Substantia nigra (tissue), 51 donors: ENCODE measurements at places on chromosomes 4 and X.

GRCh38 chrX:84248226-84248625, 60.2 kb upstream of the RPS6KA6 start:
- DNase-seq: no peak

DNA sequence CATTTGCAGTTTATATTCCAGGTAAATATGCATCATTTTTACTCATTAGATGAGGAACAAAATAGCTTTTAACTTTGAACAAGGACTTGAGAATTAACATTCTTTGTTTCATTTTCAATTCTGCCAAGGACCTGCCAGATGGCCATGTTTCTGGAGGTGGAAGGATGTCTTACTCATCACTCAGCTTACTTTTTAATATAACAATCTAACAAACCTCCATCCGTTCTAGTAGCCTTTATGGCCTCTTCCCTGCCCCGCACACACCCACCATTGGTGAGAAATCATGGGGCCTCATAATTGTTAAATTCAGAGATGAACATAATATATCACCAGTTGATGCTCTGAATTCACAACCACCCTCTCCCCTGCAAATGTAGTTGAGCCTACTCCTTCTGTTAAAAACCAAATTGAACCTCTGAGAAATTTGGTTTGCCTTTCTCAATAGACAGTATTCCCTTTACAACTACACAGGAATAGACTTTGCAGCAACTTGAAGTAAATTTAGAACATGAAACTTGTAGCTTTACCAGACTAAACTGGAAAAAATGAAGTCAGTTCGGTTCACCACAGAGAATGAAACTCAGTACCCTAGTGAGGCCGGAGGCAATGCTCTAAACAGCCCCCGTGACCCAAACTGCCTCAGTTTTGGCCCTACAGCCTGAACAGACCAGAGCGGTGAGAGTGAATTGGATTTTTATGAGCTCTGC, 50.1 kb upstream of the ACSL4 start:
- no peak for DNase-seq

GRCh38 chrX:137313627-137314026, 252.3 kb upstream of the ZIC3 start:
- DNase-seq: no peak

GRCh38 chr4:56902703-56903102, 5.0 kb upstream of the REST start:
- DNase-seq: no peak

GRCh38 chr4:181971411-181971810, 271.8 kb upstream of the TENM3 start:
- DNase-seq: no peak

- no peak for DNase-seq
Measured at GRCh38 chr4:67928546-67928945, 34.7 kb downstream of the TMPRSS11A start.

- DNase-seq: no peak
Measured at GRCh38 chrX:1592470-1593142, 1.2 kb downstream of the AKAP17A start.

GRCh38 chrX:104428231-104428630, 137.8 kb upstream of the IL1RAPL2 start:
- DNase-seq: no peak

DNA sequence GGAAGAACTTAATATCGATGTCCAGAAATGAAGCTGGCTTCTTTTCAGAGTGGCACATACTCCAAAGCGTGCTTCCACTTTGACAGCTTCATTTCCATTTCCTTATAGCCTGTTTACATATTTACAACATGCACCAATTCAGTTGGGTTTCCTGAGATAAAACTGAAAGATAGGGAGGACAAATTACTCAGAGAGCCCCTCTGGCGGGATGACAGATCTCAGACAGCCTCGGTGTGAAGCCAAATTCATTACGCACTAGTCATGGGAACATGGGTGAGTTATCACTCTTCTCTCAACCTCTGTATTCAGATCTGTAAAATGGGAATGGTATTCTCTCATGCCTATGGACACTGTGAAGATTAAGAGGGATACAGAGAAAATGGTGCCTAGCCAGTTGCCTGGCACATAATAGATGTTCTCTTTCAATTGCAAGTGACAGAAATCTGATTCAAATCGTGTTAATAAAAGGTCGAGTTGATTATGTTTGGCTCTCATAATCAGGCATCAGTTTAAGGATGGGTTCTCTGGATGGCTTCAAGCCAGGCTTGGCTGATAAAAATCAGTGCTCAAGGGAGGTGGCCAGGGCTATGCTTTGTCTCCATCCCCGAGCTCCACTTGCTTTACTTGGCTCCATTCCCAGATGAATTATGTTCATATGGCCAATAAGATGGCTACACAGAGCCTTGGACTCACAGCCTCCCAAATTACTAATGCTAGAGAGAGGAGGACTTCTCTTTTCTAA, 132.2 kb upstream of the C1QTNF7 start:
- DNase-seq: no peak

GRCh38 chr4:8739820-8740665, 131.6 kb downstream of the HMX1 start:
- DNase-seq: no peak

DNA sequence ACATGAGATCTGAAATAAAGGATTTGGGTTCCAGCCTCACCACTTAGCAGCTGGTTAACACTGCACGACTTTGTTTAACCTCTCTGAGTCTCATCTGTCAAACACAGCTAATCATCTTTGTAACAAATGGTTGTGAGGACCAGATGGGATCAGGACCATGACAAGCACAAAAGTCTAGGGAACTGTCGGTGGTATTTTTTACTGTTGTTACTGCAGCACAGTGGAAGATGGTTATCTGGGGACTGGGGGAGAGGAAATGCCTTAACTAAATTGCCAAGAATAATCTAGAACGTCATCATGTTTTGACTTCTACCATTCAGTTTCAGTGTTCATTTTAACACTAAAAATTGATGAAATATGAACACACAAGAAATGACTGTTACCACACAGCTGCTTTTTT, 99.5 kb downstream of the ADGRA3 start:
- DNase-seq: no peak

GRCh38 chrX:106894392-106894909, 8.7 kb downstream of the RIPPLY1 start:
- DNase-seq: peak; percentile 40

DNA sequence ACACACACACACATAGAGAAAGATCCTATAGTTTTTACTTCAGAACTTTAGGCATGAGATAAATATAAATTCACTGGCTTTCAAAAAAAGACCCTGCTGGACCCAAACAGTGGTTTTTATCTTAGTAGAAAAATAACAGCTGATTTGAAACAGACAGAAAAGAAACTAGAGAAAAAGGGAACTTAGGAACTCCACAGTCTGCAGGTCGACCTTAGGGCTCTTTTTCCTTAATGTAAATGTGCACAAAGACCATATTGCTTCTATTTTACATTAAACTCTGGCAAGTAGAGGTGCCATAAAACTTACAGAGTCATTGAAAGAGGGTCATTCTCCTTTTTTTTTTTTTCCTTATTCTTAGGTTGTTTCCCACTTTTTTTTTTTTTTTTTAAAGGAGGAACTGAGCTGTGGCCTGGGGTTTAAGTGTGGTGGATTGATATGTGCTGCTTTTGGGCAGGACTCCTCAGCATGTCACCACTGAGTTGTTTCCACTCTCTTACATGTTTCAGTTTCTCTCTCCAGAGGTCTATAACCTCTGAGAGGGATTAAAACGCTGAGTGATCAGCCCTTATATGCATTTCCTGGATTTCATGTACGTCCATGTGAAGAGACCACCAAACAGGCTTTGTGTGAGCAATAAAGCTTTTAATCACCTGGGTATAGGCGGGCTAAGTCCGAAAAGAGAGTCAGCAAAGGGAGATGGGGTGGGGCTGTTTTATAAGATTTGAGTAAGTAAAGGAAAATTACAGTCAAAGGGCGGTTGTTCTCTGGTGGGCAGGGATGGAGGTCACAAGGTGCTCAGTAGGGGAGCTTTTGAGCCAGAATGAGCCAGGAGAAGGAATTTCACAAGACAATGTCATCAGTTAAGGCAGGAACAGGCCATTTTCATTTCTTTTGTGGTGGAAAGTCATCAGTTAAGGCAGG, 70.8 kb upstream of the PACRGL start:
- DNase-seq: no peak

DNA sequence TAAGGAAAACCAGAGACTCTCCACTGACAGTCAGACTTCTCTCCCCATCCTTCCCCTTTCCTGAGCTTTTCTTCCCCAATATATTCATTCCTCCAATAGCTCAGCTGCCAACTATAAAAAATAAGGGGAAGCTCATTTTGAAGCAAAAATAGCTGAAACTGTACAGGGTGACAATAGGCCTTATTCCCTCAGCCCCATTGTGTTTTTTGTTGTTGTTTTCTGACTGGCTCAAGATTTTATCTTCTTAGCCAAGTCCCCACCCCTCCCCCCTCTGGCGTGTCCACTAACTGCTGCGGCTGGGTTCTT, 26.2 kb downstream of the PRPS1 start:
- no peak for DNase-seq

DNA sequence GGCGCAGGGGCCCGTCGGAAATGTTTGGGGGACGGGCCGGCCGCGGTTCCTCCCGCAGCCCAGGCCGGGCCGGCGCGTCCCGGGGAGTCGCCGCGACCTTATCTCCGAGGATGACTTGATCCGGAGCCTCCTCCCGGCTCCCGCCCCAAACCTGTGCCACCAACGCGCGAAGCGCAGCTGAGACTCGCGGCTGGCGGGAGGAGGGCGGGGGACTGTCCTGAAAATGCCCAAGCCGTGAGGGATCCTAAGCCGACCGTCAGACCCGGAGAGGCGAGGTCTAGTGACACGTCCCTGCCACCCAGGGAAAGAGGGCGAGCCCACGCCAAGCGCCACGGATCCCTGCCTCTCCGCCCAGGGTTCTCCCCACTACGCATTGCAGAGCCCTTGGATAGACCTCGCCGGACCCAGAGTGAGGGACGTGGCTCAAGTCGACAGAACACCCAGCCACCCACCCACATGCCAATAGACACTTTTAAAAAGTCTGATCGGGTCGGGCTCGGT, 26.9 kb downstream of the UTP14A start:
- DNase-seq: peak; percentile 21

DNA sequence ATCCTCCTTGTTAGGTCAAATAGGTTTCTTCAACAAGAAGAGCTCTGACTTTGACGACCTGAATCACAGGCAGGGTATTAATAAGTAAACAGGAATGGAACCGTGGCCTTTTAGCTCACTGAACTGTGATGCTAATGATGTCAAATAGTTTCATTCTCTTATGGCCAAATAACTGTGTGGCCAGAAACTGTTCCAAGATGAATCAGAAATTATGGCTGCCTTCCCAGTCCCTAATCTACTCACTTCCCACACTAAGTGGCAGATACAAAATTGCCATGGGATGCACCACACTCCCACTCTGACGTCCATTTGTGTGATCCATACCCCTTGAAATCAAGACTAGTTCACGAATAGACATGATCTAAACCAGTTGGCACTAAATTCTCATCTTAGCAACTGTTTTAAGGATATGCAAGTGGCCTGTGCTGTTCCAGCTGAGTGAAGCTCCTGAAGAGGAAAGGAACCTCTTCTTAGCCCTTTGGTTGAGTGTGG, 455.4 kb downstream of the IL15 start:
- no peak for DNase-seq

DNA sequence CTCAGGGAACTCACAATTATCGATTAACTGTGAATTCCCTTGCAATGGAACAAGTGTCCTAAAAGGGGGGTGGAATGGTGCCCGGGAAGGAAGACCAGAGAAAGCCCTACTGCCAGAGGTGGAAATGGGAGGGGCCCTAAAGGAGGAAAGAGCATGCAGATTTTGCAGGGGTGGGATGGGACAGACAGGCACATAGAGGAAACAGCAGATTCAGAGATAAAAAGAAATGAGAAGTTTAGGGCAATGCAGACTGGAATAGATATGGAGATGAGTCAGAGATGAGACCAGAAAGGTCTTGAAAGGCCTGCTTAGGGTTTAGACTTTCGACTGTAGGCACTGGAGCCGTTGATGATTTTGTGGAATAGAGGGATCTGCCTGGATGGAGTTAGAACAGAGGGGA, 57.4 kb upstream of the PITX2 start:
- no peak for DNase-seq

DNA sequence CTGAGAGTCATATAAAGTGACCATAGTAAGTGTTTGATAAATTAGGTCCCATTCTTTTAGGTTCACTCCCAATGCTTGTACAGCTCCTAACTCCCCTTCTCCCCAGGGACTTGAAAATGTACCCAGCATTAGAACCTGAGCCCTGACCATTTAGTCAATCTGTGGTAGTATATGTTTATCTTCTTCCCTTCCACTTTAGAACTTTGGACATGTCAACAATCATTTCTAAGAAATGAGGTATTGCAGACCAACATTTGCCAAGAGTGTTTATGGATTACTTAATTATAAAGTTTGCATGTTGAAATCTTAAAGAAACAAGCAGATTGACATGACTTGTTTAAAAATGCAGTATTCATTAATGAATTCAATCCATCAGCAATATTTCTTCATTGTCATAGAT, 26.0 kb downstream of the AFM start:
- DNase-seq: no peak

DNA sequence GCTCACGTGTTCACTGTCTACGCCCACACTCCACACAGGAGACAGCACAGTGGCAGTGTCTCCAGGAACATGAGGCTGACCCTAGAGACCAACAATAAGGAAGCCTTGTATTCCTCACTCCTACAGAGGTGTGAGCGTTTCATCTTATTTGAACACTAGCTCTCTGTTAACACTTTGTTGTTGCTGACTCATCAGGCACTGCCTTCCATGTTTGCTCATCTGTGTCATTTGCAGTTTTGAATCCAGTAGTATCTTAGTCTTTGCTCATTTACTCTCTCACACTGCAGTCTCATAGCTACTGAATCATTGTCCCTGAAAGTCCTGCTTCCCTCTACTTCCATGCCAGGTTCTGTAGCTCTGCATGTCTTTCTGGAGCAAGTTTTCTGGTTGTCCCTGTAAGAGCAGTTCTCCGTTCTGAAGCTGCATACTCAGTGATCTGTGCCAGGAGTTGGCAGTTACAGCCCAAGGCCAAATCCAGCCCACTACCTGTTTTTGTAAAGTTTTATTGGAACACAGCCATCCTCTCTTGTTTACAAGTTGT, 80.3 kb upstream of the DCLK2 start:
- no peak for DNase-seq

DNA sequence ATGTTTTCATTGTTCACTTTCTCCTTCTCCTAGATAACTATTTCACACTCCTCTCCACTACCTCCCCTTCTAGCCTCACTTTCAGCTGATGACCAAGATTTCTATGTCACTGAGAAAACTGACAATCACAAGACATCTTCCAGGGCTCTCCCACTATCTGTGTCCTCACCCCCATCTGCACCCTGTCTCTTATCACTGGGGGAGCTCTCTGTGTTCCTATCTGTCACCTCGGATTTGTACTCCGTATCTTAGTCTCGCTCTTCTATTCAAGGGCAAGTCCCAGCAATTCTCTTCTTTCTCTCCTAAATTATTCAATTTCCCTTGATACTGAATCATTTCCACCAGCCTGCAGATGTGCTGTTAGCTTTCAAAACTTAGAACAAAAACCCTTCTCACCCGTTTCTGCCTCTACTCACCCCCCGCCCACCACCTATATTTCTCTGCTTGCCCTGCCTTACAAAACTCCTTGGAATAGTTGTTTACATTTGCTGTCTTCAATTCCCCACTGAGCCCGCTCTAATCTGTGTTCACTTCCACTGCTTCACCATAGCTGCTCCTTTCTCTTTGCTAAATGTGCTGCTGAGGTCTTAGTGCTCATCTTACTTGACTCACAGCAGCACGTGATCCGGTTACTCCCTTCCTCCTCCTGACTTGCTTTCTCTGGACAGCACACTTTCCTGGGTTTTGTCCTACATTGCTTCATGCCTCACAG, 293.2 kb downstream of the UNC5C start:
- DNase-seq: peak; percentile 7
